ENCODE measurements at places on chromosomes 5 and 9.

DNA sequence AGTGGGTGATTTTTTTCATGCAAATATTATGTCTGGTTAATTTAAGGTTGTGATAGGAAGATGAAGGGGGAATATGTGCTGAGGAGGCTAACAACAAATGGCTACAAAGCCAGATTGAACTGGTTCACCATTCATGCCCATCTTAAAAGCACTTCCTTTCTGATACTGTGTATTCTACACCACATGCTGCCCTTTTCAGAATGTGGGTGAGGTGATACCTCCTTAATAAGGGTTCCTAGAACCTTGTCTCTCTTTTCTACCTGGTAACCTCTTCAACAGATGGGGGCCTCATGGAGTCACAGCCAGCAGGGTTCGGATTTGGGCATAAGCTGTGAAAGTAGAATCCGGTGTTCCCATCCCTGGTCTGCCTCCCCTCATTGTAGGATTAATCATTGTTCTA is 1064.0 kb upstream of the SEMA6A start:
- DNase-seq: no peak

- DNase-seq: no peak
Measured at GRCh38 chr9:114818178-114818577, 12.3 kb upstream of the TNFSF15 start.

GRCh38 chr5:34062419-34062818 is 19.4 kb upstream of the C1QTNF3 start:
- DNase-seq: no peak

GRCh38 chr9:86721843-86722705 is 225.2 kb downstream of the GAS1 start:
- DNase-seq: no peak

GRCh38 chr5:78614816-78615215 is 33.8 kb downstream of the LHFPL2 start:
- no peak for DNase-seq

DNA sequence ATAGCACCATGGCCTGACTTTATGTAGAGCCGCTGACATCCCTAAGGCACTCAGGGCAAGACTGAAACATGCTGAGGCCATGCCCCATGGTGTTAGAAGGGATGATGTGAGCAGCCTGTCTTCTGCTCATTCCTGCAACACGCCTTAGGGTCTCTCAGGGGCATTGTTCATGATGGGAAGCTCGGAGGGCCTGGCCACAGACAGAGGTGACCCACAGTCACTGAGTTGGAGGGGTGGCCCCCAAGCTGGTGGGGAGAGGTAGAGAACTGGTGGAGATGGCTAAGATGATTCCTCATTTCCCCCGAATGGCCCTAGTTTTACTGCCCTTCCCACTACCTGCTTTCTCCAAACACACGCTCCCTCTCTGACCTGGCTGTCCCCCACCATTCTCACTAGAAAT is 135.2 kb downstream of the BARX1 start:
- no peak for DNase-seq

GRCh38 chr9:76707510-76707909 is 56.7 kb upstream of the PCA3 start:
- DNase-seq: no peak

Measured in NCI-H1105 treated with DMSO at 0.1 percent for 48 hours (cell line).